ENCODE measurements at places on chromosomes 2 and 18. TPM values are rescaled to one million over a fixed set of nuclear protein-coding genes. Genes with fewer than 3 reads are reported as not detected.

The TUBA3E gene
- total RNA-seq, result not detected

The REG1A gene
- total RNA-seq, result 0.54 TPM

The ANKRD30B gene
- total RNA-seq, result 3.0 TPM

The ZSWIM2 gene
- 0.18 TPM for total RNA-seq

The COLEC11 gene
- total RNA-seq, result 0.82 TPM

The POMC gene
- 0.91 TPM for total RNA-seq

The ALPI gene
- not detected for total RNA-seq

The ACVR1C gene
- 0.45 TPM for total RNA-seq

The MAIP1 gene
- total RNA-seq, result 18.3 TPM

The ZNF804A gene
- 14.8 TPM for total RNA-seq

The PLGLB1 gene
- 13.8 TPM for total RNA-seq

The SGPP2 gene
- 3.1 TPM for total RNA-seq

The AGXT gene
- total RNA-seq, result not detected

The ZNF532 gene
- 193 TPM for total RNA-seq

The PHLPP1 gene
- total RNA-seq, result 23.5 TPM

The KLHL30 gene
- total RNA-seq, result not detected

The NETO1 gene
- 57.7 TPM for total RNA-seq

The REV1 gene
- total RNA-seq, result 99.2 TPM

The AQP4 gene
- total RNA-seq, result 84.5 TPM

The ACOXL gene
- 0.18 TPM for total RNA-seq

The QPCT gene
- 16.5 TPM for total RNA-seq

The REEP1 gene
- 75.8 TPM for total RNA-seq

The RGPD3 gene
- total RNA-seq, result 0.82 TPM

The GKN1 gene
- not detected for total RNA-seq

The SUPT7L gene
- total RNA-seq, result 37.1 TPM

The RAPH1 gene
- 51.0 TPM for total RNA-seq

The NAT8 gene
- not detected for total RNA-seq

The SLC30A3 gene
- 3.2 TPM for total RNA-seq

The AQP12A gene
- total RNA-seq, result not detected

The TRABD2A gene
- 1.4 TPM for total RNA-seq
